ENCODE measurements at places on chromosomes 12 and 14.

DNA sequence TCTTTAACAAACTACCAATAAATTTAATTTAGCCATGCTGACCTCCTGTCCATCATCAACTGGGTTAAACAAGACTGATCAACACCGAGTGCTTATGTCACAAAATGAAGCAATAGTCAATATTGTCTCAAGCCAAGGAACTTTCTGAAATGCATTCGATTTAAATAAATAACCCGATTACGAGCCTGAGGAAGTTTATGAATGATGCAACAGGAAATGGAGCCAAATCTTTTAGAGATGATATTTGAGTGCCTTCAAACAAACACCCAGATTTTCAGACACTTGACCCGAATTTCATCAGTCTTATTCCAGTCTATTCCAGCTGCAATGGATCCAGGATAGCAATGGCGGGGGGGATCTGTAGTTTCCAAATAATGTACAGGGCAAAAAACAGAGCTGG, 27.9 kb downstream of the FAR2 start:
- DNase-seq, result no peak

DNA sequence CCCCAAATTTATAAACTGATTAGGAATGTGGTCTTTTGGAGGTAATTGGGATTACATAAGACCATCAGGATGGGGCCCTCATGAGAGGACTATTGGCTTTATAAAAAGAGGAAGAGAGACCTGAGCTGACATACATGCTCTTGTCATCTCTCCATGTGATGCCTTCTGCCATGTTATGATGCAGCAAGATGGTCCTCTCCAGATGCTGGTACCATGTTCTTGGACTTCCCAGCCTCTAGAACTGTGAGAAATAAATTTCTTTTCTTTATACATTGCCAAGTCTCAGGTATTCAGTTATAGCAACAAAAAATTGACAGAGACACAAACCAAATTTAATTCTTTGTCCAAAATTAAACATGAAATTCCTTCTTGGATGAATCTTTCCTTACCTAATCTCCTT, 92.9 kb downstream of the EFCAB11 start:
- DNase-seq, result no peak

DNA sequence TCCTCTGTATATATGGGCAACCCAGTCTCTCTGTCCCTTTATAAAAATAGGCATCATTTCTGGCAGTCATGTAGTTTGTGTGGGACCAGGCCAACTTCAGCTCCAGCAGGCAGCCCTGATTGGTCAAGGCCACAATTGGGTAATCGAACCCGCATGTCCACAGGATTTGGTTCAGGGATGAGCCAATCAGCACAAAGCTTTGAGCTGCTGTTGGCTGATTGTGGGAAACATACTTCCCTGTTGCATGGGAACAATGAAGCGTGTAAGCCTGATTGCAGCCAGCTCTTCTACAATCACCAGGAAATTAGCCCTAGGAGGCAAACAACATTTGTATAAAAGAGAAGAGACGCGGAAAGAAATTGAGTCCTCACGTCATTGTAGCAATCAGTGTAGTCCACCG, 328.6 kb downstream of the PCNX1 start:
- DNase-seq, result no peak

- DNase-seq, result no peak
These were observed 9.5 kb downstream of the PAX9 start for GRCh38 chr14:36671149-36671548.

GRCh38 chr12:66669541-66669940, 9.3 kb downstream of the GRIP1 start:
- no peak for DNase-seq

DNA sequence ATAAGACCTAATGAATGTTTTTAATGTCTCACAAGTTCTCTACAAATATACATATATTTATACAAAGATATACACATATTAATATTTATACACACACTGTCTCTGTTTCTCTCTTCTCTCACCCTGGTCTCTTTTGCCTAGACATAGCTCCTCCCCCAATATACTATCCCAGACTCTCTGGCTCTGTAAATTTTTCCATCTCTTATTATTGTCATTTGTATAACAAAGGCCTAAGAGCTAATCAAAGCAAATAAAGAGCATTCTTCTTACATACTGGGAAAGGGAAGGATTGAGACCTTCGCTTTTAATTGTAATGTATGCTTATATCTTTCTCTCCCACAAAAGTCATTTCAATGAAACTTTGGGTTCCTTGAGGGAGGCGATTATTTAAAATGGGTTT, 318.1 kb downstream of the ADAMTS20 start:
- no peak for DNase-seq

GRCh38 chr14:33851366-33851765, 99.5 kb downstream of the EGLN3 start:
- no peak for DNase-seq

DNA sequence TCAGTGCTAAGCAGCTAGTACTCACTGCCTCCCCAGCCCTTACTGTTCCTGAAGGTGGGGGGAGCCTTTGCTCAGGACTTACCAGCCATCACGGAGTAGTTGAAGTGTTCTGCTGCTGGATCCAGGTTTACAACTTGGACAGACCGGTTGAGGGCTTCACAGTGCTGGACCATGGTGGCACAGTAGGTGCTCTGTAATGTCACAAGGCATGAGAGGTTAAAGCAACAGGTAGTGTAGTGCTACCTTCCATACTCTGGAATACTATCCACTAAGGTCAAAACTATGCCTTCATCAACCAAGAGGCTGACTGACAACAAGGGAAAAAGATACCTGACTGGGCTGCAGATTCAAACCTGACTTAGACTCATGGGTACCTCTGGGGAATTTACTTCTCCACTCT, 3.0 kb downstream of the GPN3 start:
- DNase-seq, result no peak

- DNase-seq, result no peak
These were observed 134.6 kb upstream of the PZP start for GRCh38 chr12:9342614-9343353.

GRCh38 chr12:112759786-112760185, 31.8 kb upstream of the RPH3A start:
- DNase-seq, result no peak

- no peak for DNase-seq
These were observed 289.0 kb downstream of the KSR2 start for GRCh38 chr12:117679776-117680175.

GRCh38 chr12:119117936-119118335, 60.8 kb upstream of the HSPB8 start:
- no peak for DNase-seq

DNA sequence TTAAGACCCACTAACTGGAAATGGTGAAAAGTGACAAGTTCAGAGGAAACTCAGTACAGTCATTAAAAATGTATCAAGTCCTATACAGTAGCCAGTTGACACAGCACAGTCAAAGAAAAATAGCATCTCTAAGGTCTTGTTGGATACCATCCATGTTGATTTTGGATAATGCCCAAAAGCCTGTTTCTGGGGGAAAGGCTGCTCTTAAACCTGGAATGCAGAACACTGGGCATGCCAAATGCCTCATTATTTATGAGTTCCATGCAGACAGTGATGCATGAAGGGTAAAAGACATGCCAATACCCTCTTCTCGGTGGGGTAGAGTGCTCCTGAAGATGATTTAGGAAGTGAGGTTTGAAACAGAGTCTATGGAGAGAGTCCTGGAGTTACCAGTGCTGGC, 29.6 kb downstream of the KCNK13 start:
- DNase-seq, result no peak

DNA sequence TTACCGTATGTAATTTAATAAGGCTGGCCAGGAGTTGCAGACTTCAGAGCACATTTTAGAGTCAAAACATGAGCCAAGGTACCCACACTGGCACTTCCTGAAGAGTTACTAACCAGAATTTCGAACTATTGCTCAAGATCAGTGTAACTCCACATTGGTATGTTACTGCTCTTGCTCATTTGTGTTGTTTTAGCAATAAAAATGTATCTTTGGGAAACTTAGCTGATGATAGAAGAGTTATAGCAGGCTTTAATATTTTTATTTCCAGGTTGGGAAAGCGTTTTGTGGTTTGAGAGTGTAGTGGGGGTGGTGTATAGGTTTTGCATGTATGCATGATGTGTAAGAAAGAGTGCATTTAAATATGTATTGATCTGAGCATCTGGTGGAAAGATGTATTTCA, 96.6 kb downstream of the SCN8A start:
- DNase-seq, result no peak

DNA sequence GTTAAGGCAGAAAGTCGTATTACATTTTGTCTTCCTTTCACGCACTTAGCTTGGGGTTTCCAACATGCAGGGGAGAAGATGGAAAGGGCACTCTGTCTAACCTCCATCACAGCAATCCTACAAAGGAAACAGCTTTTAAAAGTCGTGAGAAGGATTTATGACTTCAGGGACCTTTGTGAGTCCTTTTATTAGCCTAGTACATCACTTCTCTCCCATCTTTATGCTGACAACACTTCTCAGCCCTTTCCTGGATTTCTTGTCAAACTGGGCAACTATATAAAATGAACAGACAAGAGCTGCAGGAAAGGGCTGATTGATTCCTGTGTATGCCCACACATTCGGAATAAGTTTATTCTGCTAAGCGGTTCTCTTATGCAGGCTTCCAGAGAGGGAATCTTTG, 159.0 kb downstream of the DERA start:
- no peak for DNase-seq

- no peak for DNase-seq
These were observed 13.0 kb downstream of the SERPINA11 start for GRCh38 chr14:94439453-94440057.

- no peak for DNase-seq
These were observed 71.9 kb upstream of the POC1B start for GRCh38 chr12:89597770-89598169.

DNA sequence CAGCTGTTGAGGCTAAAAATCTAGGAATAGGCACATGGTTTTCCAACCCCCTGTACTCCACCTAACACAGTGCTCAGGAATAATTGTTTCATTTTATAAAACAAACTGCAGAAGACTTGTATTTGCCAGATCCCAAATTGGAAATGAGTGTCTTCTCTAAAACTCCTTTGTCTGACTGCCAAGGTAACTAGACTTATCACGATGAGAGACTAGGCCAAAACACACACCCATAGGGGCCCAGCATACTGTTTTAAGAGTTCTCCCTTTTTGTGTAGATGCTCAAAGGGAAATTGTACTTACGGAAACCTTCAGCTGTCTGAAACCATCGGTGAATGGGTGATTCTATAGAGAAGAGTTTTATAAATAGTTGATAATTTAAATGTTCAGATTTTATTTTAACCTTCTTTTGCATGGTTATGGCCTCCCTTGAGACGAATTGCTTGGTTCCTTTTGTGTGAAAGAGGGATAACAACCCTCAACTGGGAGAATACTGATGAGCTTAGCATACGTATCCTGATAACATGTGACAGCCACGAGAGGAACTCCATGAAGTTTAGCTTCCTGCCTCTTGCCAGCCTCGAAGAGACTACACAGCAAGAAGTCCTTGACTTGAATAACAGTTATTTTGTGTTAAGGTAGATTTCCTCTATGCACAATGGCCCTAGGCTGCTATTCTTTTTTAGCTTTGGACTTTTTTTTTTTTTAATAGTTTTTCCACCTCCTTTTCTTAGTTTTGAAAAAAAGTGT, 103.3 kb downstream of the PELI2 start:
- no peak for DNase-seq

DNA sequence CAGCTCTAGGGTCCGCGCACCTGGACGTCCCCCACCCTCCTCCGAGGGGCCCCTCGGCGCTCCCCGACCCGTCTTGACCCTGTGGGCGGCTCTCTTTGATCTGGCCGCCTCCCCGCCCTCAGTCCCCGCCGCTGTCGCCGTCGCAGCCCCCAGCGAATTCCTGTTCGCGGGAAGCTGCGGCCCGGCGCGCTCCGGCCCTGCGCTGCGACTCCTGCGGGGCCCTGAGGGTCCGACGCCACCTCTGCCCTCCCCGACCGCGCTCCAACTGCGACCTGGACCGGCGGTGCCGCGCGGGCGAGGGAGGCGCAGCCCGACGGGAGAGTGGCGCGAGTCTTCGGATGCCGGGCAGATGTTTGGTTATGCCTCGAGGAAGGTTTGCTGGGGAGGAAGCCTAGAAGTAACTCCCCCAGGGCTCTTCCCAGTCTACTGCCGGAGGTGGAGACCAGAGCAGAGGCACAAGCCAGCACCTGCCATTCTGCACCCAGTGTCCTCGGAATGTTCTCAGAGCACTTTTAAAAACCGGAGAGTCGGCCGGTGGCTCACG, 440 bp upstream of the ISM2 start:
- no peak for DNase-seq

DNA sequence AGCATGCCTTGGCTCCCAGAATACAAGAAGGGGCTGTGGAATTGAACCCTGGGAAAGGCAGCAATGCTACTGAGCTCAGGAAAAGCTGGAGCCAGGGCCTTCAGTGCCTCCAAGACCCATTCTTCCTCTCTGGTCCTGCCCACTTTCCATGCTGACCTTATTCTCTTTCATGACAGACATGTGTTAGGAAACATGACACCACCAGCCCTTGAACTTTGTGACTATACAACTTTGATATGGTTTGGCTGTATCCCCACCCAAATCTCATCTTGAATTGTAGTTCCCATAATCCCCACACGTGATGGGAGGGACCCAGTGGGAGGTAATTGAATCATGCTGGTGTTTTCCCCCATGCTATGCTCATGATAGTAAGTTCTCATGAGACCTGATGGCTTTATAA, 408.2 kb downstream of the DPF3 start:
- DNase-seq, result no peak

DNA sequence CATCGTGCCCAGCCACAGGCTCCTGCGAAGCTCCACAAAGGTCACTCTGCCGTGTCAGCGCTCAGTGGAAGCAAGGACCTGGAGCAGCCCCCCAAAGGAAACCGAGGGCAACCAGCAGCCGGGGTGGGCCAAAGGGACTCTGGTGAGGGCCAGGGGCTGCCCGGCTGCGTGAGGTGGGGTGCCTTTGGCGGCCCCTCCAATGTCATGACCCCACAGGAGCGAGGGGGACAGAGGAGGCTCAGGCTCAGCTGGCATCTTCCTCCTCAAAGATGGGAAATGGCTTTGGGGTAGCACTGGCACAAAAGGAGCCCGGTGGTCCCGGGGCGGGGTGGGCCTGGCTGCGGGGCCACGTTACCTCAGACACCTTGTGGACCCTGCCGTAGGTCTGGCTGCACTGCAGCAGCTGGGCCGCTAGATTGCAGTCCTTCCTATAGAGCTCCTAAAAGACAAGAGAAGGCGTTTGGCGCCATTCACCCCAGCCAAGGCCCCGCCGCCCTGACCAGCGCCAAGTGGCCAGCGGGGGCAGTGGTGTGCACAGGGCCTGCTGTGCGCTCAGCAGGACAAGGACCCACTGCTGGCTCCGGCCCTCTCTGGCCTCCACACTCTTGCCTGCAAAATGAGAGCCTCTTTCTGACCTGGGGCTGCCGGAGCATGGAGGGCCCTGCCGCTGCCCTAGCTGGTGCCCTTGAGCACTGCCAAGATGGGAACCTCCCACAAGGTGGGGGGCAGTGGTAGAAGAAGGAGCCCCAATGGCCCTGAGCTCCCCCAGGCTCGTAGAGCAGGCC, 46.9 kb downstream of the BEGAIN start:
- no peak for DNase-seq

DNA sequence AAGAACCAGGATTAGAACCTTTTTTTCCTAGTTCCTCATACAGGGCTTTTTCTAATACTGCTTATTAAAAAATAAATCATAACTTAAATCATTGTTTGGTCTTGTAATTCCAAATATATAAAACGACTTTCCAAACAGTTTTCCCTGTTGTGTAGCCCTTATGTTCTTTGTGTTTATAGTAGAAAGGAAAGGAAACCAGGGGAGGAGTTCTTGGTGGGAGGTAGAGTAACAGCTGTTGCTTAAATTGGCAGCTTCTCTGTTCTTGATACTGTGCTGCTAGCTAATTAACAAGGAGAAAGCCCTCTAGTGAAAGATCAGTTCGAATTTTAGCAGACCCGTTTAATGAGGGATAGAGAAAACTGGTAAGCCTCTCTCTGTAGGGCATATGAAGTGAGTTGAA, 15.0 kb downstream of the SRP54 start:
- peak; percentile 45 for DNase-seq

Measured in NCI-H2081 treated with DMSO at 0.1 percent for 48 hours (cell line).